ENCODE measurements at places on chromosomes 3 and 15.
A peak's percentile ranks its signal among the peaks of the same experiment; 100 is the strongest.

DNA sequence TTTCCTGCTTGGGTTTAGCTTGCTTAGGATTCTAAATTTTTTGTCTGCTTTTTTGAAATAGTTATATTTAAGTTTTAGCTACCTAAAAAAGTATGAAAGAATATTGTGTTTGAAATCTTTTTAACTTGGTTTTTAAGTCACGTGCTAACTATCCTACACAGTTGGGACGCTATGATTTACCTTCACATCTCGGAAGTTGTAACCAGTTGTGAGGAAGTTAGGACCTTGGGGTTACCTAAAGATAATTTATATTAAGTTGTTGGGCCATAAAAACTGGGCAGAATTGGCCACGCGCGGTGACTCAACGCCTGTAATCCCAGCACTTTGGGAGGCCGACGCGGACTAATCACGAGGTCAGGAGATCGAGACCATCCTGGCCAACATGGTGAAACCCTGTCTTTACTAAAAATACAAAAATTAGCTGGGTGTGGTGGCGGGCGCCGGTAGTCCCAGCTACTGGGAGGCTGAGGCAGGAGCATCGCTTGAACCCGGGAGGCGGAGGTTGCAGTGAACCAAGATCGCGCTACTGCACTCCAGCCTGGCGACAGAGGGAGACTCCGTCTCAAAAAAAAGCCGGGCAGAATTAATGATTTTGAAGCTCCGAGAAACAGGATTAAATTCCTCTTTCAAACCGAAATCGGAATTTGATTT lies 1.0 kb downstream of the ZFAND6 start:
- peak; percentile 77 for DNase-seq

DNA sequence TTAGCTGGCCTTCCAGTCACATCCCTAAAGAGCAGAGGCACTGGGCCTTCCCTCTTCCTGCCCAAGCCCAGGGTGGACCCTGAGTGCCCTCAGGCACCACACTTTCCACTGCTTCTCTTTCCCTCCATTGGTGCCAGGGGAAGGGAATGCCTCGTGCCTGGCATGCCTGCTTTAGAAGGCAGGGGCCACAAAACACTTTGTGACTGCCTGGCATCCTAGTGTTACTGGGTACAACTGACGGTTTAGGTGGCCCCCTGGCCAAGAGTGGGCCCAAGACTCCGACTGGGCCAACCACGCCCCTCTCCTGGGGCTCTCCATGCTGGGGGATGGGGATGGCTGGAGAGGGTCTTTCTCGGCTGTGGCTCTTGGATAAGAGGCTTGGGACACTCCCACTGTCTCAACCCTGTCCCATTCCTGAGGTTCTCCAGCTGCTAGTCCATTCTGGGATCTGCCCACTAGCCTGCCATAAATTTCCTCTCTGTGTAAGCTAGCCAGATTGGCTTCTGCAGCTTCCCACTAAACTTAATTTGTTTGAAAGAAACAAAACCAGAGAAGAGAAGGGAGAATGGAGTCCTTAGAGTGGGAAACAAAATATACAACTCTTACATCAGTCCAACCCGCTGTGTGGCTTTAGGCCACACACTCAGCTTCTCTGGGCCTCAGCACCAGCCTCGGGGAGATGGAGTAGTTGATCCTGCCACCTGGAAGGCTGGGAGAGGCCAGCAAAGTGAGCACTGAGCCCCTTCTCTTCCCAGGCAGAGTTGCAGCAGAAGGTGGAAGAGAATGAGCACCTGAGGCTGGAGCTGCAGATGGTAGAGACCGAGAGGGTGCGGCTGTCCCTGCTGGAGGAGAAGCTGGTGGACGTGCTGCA lies 24.1 kb upstream of the GP9 start:
- no peak for DNase-seq

DNA sequence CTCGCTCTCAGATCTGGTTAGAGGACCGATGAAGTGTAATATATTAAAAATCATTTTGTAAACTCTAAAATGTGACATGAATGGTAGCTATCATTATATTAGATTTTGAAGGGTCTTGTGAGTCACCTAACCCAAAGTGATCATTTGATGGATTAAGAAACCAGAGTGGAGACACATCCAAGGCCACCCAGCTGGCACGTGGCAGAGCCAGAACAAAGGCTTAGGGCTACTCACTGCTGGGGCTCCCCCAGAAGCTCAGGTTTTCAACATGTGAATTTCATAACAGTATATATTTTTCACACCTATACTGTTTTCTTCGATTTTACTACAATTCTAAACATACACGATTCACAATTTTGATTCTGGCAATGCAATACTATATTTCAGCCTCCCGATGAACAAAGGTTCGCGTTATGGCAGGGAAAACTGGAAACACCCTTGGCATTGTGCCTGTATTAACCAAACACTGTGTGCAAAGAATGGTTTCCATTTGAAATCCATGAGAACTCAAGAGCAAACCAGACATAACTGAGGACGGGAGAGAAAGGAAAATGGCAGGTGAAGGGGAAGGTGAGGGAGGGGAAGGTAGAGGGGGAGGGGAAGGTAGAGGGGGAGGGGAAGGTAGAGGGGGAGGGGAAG lies 88.9 kb downstream of the ADAMTS17 start:
- no peak for DNase-seq

GRCh38 chr3:42809202-42809601 lies at the start of gene ACKR2:
Gene ACKR2 (plus strand): TSS chr3:42809445. CDS start chr3:42864503, 55,058 bp downstream.
- DNase-seq, result no peak

GRCh38 chr3:143265501-143266070 lies 146.0 kb downstream of the CHST2 start:
- no peak for DNase-seq

DNA sequence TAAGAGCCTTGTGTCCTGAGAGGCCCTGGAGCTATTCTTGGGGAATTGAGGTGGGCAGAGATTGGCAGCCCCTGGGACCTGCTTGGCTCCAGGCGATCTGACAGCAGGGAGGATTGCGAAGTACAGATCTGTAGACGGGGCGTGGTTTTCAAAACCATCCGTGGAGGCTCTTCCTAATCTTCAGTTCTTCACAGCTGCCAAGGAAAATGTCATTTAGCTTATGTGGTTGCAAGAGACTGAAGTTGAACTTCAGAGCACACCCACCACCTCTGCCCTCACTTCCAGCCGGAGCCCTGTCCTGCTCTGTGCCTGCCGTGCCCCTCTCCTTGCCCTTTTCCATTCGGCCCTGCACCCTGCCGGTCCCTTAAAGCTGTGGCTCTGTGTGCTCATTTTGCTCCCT lies 12.9 kb downstream of the NISCH start:
- peak; percentile 30 for DNase-seq

- peak; percentile 38 for DNase-seq
These were observed 28.3 kb downstream of the GOLGA6A start for GRCh38 chr15:74053941-74054529.

- peak; percentile 83 for DNase-seq
These were observed 61.3 kb downstream of the TMCO5A start for GRCh38 chr15:37995461-37996347.

GRCh38 chr15:89164712-89165211 lies 56.6 kb downstream of the RLBP1 start:
- DNase-seq, result peak; percentile 22

DNA sequence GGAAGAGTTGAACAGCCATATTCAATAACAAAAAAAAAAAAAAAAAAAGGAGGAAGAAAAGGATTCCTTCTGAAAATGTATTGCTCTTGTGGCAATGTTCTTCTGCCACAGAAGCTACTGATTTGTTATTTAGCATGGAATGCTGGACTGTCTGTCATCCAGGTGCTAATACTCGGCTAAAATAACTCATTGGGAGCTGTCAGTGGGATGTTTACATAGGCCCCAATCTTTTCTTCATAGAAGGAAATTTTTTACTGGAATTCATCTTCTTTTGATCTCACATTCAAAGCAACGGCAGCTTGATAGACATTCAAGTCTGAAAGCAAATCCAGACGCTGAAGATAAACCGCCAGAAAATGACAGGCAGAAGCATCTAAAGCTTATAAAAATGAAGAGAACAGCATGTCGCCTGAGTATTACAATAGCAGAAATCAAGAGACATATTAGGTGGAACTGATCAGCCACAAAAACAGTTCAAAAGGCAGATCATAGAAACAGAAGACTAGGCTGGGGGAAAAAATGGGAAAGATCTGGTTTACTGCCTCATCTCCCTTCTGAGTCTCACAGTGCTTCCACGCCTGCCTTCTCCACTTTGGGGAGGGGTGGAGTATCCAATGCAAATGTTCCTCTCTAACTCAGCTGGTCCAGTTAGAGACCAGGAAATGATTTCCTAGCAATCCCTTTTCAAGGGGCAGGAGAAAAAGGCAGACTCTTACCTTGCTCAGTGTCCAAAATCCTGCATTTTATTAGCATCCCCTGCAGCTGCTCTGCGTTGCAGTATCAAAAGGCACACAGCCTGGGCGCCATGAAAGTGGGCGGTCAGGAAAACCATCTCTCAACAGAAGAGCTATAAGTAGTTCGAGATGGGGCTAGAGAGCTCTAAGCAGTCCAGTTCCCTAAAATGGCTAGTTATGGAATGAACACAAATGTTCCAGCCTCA lies 451.9 kb downstream of the FOXP1 start:
- no peak for DNase-seq

GRCh38 chr3:112814266-112814665 lies 32.4 kb downstream of the CD200R1L start:
- DNase-seq, result peak; percentile 51

DNA sequence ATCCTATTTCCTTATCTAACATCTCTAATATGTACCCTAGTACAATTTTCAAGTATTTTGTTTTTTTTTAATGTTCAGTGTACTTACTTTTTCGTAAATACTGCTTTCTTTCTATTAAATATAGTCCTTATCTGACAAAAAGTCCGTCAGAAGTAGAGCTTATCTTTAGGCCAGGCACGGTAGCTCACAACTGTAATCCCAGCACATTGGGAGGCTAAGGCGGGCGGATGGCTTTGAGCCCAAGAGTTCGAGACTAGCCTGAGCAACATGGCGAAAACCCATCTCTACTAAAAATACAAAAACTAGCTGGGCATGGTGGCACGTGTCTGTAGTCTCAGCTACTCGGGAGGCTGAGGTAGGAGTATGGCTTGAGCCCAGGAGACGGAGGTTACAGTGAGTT lies 41.1 kb downstream of the USP3 start:
- no peak for DNase-seq

DNA sequence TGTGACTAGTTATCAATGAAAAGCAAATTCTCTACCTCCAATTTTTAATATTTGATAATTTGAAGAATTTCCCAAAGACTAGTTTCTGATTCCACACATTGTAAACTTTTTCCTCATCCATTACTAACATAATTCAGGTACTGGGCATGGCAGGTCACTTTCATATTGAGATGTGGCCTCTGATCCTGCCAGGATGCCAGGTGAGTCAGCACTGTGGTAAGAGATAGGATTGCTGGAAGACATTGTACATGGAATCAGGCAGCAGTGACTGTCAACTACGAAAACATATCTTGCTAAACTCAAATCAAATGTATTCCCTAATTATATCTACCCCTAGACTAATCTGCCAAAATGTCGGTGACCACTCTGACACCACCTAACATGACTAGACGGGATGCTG lies 33.2 kb upstream of the POU1F1 start:
- DNase-seq, result no peak

DNA sequence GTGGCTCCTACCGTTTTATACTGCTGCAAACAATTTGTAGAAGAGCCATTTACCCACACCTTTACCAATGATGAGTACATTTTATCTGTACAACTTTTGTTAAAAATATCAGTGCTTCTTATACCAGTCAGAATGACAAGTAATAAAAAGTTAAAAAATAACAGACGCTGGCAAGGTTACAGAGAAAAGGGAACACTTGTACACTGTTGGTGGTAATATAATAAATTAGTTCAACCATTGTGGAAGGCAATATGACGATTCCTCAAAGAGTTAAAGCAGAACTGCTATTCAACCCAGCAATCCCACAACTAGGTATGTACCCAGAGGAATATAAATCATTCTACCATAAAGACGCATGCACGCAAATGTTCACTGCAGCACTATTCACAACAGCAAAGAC lies 51.9 kb downstream of the ARRDC4 start:
- DNase-seq, result no peak

DNA sequence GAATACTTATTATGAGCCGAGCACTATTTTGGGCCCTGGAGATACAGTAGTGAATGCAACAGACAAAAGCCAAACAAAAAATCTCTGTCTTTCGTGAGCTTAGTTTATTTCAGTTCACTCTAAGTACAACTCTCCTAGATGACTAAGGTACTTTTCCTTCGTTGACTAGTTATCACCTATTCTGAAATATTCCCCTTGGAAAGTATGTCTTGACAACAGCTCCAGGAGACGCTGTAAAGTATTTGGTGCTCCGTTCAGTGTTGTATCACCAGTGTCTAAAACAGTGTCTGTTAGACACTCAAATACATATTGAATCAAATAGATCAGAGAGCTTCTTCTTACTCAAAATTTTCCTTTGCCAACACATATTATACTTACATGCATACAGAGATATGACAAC lies 119.6 kb downstream of the TFDP2 start:
- DNase-seq, result no peak

DNA sequence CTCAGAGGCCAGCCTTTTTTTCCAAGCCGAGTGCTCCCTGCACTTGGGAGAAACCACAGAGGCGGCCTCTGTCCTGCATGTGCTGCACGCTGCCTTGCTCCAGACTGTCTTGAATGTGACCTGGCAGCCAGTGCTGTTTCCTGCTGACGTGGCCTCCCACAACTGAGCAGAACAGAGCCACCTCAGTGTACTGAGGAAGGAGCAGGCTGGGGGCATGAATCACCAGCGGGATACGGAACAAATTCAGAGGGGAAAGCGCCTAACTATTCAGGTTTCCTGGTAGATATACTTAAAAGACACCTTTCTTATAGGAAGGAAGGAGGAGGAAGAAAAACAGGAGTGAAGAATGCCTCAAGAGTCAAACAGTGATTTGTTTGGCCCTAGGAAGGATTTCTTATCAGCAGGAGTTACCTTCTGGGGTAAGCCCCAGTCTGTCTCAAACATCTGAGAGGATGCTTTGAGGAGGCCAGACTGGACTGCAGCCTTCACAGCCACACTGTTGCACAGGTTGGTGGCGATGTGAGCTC lies 114.0 kb downstream of the FNDC3B start:
- DNase-seq, result peak; percentile 99

DNA sequence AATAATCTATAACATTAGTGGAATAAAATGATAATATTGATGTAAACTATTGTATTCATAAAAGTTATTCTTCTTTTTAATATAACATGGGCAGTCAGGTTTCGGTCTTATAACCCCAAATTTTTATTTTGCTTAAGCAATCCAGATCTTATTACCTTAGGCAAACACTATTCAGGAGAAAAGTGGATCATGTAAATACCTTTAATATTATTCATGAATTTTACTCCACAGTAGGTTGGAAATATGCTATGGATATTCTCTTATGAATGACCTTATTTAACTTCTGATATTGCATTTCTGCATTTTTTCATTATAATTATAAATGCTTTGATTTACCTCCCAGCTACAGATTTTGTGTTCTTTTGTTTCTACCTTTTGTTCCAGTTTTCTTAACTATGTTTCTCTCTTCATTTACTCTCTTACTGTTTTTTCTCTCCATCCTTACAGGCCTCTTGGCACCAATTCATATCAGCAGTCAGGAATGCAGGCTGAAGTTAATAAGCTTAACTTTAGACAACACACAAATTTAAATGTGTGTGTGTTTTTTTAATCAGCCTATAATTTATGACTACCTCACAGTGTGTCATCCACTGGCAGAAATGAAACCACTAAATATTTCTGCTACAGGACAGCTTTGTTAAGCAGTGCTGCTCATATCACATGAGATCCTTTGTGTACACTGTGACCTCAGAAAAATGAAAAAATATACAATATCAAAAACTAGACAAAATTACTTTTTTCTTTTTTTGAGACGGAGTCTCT lies 111.0 kb downstream of the NSUN3 start:
- no peak for DNase-seq

- no peak for DNase-seq
These were observed 42.8 kb upstream of the SECISBP2L start for GRCh38 chr15:49088996-49089395.

GRCh38 chr15:88091444-88092016 lies 165.0 kb downstream of the NTRK3 start:
- no peak for DNase-seq
